HT1080 (cell line): ENCODE measurements at places on chromosomes 2 and 18. TPM values are rescaled to one million over a fixed set of nuclear protein-coding genes. Genes with fewer than 3 reads are reported as not detected.

RNF149 gene
- total RNA-seq, result 57.3 and 66.0 TPM in 2 replicates

MAPRE3 gene
- total RNA-seq, result 2.8 and 5.4 TPM in 2 replicates

DNA sequence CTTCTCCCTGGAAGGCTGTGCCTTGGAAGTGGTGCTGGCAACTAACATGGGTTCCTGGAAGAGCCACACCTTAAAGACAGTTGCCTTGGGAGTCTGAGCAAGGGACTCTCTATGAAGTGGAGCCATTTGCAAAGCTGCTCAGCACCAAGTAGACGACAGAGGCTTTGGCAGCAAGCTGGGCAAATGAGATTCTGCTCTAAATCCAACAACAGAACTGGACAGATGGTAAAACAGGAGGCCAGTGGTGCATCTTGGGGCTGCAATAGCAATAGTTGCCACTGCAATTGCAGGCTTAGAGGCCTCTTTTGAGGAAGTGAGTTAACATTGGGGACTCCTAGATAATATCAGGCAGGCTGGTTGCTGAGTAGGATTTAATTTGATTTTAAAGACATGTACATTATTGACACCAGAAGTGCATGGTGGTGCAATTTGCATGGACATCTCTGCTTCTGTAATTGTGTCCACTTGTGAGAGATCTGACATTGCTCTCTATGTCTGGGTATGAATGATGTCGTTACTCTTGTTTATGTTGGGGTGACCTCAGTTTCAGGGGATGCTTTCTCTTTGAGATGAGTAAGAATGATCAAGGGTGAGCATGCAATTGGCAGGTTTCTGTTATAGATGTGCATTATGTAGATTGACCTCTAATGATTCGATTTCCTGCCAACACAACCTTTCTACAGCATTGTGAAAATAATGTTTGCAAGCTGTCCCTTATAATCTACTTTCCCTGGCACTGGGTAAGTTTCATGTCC, 568.3 kb upstream of the MEX3C start:
- no peak for DNase-seq

DNA sequence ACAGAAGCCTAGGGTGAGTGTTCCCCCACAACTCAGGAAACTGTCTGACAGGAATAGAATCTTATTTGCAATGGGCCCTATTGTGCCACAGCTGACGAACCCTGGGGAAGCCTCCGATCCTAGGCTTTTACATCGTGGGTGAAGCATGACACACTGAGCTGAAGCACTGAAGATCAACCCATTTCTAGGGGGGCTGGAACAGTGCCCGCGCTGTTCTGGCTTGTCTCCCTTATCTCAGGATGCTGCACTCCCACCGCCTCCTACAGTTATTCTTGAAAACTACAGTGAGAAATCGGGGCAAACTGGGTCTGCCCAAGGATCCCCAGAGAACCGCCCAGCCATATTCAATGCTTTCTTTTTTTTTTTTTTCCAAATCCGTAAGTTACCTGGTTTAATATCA, 41.1 kb downstream of the NETO1 start:
- DNase-seq, result peak; percentile 23

DNA sequence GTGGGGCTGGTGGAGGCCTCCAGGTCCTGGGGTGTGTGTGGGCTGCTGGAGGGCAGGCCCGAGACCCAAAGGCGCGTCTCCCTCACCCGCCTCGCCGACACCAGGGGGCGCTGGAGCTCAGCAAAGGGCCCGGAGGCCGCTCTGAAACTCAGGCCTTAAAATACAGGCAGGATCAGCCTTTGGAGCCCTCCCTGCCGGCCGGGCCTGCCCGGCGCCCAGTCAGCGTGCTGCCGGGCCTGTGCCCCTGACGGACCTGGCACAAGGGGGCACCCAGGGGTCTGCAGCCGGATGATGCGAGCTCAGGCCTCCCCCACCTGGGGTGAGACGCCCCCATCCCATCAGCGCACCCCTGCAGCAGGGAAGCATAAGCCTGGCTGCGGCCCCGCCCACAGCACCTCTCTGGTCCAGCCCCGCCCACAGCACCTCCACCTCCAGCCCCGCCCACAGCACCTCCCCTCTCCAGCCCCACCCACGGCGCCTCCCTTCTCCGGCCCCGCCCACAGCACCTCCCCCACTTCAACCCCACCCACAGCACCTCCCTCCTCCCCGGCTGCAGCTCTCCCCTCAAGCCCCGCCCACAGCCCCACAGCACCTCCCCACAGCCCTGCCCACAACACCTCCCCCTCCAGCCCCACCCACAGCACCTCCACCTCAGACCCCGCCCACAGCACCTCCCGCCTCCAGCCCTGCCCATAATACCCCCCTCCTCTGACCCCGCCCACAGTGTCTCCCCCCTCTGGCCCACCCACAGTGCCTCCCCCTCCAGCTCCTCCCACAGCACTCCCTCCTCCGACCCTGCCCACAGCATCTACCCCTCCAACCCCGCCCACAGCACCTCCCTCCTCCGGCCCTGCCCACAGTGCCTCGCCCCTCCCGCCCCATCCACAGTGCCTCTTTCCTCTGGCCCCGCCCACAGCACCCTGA, 92.8 kb upstream of the OTOS start:
- DNase-seq, result peak; percentile 69

- DNase-seq, result no peak
Measured at GRCh38 chr18:48393776-48394175, 15.4 kb downstream of the ZBTB7C start.

DNA sequence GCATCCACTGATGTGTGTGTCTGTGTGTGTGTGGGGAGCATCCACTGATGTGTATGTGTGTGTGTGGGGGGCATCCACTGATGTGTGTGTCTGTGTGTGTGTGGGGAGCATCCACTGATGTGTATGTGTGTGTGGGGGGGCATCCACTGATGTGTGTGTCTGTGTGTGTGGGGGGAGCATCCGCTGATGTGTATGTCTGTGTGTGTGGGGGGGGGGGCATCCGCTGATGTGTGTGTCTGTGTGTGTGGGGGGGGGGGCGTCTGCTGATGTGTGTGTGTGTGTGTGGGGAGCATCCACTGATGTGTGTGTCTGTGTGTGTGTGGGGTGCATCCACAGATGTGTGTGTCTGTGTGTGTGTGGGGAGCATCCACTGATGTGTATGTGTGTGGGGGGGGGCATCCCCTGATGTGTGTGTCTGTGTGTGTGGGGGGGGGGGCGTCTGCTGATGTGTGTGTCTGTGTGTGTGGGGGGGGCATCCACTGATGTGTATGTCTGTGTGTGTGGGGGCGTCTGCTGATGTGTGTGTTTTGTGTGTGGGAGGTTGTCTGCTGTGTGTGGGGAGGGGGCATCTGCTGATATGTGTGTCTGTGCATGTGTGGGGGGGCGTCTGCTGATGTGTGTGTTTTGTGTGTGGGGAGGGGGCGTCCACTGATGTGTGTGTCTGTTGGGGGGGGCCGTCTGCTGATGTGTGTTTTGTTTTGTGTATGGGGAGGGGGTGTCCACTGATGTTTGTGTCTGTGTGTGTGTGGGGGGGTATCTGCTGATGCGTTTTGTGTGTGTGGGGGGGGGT, 125.9 kb downstream of the NFATC1 start:
- DNase-seq, result no peak

- no peak for DNase-seq
Measured at GRCh38 chr2:234996941-234997270, 45.1 kb downstream of the SH3BP4 start.

DNA sequence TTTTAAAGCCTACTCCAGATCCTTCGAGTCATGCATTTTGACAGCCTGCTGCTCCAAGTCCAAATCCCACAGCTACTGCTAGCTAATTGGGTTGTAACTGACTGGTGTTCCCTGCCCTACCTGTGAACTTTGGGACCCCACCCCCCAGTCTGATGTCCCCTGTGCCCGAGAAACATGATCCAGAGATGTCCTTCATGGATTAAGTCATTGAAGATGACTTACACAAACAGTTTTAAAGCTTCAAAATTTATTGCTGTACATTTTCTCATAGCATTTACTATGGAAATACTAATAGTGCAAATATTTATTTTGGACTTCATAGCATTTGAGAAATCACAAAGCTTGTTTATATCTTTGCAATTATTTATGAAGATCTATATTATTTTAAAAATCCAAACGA, 73.1 kb downstream of the MBD2 start:
- no peak for DNase-seq

GRCh38 chr2:174025271-174026121, 60.3 kb upstream of the SP3 start:
- DNase-seq, result no peak
